ENCODE measurements at places on chromosomes 13 and 19.

GRCh38 chr19:54329476-54330165 lies 9.3 kb downstream of the LILRA4 start:
- no peak for DNase-seq

- no peak for DNase-seq
Measured at GRCh38 chr19:7742575-7742974, 4.8 kb downstream of the CD209 start.

GRCh38 chr19:48815870-48816501 lies 5.2 kb upstream of the BCAT2 start:
- no peak for DNase-seq

- no peak for DNase-seq
Measured at GRCh38 chr13:87147076-87147475, 524.1 kb upstream of the SLITRK5 start.

DNA sequence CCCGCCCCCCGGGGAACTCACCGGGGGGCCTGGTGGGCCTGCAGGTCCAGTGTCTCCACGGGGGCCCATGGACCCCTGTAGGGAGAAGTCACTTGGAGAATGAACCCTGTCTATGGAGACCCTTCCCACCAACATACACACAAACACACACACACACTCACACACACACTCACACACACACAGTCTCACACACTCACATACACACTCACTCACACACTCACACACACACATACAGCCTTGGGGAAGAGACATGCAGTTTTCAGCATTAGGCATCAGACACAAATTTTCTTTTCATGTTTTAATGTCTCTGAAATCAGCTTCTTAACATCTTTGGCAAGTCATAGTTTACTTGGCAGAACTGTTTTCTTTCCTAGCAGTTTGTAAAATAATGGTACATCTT lies 31.0 kb upstream of the OLFM2 start:
- DNase-seq: no peak
